Right renal cortex interstitium (tissue), 3 donors: ENCODE measurements at places on chromosomes 2 and 18. TPM values are rescaled to one million over a fixed set of nuclear protein-coding genes. Genes with fewer than 3 reads are reported as not detected.

The SGPP2 gene
- 19.5 TPM for polyA plus RNA-seq

The SLC23A3 gene
- polyA plus RNA-seq = 14.0 TPM

The SLC4A5 gene
- polyA plus RNA-seq = 1.4 TPM

The PARD3B gene
- 41.4 TPM for polyA plus RNA-seq

GRCh38 chr2:105005181-105005951 lies 32.5 kb upstream of the MRPS9 start:
- DNase-seq = no peak

DNA sequence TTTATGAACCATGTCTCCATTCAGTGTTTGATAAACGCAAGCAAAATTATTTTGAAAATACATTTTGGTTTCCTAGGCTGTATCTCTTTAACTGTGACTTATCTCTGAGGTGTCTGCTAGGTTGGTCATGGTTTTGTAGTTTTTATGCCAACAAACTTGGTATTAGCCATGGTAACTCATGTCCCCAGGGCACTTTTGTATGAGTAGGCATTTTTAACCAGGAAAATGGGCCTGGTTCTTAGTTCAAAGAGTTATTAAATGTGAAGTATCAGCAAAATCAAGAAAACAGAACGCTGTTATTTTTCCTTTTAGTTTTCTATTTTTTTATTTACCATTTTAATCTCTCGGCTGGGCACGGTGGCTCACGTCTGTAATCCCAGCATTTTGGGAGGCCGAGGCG lies 179.3 kb upstream of the LHCGR start:
- DNase-seq = no peak

DNA sequence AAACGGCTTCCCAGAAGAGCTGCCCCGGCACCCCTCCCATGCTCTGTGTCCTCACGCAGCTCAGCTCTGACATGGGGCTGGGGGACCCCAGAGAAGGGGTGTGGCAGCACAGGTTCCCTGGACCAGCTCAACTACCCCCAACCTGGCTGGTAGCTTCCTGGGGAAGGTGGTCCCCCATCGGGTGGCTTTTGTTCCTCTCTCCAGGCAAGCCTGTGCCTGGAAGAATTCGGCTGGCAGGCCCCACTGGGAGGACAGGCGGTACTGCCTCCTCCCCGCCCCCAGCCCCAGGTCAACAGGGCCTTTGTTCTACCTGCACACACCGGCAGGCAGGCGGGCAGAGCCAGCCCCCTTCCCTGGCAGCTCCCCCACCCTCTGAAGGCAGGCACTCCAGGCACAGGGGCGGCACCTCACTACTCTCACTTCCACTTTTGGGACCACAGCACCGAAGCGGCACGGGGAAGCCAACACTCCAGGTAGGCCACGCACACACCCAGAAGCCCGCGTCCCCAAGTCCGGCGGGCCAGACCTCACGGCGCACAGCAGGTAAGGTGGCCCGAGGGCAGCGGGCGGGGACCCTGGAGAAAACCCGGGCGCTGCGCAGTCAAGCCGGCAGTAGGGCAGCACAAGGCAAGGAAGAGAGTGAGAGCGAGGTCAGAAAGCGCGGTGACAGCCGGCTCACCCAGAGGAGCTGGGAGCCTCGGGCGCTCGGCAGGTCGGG lies 1.3 kb downstream of the HS6ST1 start:
- no peak for DNase-seq

- no peak for DNase-seq
Measured at GRCh38 chr2:205701509-205701908, 19.2 kb downstream of the NRP2 start.

DNA sequence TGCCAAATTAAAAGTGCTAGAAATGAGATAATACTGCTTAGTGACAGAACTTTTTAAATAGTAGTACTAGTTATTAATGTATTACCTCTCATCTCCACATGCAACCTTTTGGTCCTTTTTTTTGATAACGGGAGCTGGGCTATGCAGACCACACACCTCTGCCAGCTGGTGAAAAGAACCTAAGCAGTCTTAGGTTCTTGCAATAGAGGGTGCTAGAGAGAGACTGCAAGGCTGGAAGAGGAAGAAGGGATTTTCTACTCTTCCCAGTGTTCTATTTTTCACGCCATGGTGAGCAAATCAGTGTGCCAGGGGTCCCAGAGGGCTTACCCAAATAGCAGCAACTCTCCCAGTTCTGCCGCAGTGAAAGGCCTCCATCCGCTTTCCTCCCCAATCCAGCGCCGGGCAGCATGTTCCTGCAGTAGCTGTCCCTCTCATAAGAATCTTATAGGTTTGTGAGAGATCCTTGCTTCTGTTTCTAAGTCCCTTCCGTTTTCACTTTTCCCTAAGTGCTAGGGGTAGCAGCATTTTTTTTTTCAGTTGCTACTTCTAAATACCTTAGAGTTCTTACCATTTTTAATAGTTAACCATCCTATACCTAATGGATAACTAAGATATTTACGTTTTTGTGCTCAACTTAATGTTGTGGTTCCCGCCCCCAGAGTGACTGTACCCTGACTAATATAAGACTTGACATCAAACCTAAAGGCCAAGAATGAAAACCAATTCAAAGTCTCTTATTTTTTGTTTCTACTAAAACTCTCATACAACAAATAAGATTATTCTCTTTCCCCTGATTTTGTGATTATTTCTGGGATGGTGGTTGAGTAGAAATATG lies 69.4 kb upstream of the UBE2E3 start:
- DNase-seq = no peak

- no peak for DNase-seq
Measured at GRCh38 chr18:5155218-5155906, 41.7 kb downstream of the AKAIN1 start.
